IPS DF 19.7 (cell line): ENCODE measurements at places on chromosomes 6 and 20.

DNA sequence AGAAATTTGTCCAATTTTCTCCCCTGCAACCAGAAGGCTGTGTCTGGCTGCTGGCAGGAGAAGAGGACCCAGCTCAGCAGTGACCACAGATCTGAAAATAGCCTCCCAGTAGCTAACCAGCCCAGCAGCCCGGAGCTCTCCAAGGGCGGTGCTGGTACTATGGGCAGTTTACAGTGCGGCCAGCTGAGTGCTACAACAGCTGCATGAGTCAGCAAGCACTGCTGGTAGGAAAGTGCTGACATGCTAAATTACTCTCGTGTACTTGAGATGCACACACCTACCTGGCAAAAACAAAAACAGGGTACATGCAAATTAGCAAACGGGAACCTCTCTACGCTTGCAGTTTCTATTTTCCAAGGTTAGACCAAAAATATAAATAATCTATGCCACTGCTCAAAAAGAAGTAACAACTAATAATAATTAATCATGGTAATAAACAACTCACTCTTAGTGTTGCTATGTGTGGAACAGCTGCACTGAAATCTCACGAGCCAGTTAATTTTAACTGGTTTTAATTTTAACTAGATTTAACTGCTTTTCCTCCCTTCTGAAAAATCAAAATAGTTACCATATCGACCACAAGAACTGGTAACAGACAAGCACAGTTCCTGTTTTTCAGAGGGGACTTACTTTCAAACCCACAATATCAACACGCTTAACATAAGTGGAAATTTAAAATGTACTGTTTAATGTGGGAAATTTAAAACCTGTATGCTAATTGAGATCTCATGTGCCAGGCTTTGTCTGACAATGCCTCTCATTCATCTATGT, 10.8 kb downstream of the BACH2 start:
- no peak for DNase-seq

- DNase-seq = no peak
Observed at GRCh38 chr6:104162036-104162669, 697.6 kb downstream of the HACE1 start.

DNA sequence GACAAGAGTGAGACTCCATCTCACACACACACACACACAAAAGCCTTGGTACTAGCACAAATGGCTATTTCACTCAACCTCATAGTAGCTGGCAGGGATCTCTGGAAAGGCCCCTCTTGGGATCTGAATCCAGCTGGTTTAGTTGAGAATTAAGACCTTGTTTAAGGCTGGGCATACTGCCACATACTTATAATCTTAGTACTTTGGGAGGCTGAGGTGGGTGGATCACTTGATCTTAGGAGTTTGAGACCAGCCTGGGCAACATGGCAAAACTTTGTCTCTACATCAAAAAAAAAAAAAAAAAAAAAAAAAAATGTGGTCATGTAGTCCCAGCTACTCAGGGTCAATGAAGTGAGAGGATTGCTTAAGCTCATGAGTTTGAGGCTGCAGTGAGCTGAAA, 628.3 kb downstream of the MMUT start:
- no peak for DNase-seq

DNA sequence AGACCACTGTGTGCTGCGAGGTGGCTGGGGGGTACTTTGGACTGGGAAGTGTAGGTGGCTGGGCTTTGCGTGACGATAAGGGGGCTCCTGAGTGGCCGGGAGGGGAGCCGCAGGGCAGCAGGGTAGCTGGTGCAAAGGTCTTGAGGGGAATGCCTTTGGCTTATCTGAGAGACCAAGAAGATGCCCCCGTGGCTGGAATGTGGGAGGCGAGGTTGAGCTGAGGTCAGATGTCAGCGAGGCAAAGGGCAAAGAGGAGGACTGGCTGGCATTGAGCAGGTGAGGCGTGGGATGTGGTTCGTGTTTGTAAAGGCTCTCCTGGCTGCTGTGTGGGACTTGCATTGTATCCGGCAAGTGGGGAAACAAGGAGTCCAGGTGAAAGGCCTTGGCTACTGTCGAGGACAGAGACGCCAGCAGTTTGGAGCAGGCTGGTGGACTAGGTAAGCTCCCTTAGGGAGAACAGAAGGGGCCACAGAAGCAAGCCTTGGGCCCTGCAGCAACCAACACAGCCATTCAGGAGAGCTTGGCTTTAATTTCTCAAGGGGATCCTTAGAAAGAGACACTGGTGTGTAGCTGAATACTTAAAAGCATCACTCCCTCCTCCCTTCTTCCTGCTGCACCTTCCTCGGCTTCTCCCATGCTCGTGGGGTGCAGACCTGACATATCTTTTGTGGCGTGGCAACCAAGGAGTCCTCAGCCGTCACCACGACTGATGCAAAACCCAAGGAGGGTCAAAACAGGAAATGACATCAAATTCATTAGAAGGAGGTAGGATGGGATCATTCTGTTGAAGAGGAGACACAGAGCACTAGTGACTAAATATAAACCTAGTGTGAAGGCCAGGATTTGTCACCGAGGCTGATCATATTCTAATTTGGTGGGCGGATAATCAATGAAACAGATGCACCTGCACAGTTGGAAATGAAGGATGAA, 53.5 kb upstream of the ERVFRD-1 start:
- DNase-seq = no peak

- DNase-seq = no peak
Observed at GRCh38 chr6:25971187-25971821, 8.7 kb downstream of the TRIM38 start.

DNA sequence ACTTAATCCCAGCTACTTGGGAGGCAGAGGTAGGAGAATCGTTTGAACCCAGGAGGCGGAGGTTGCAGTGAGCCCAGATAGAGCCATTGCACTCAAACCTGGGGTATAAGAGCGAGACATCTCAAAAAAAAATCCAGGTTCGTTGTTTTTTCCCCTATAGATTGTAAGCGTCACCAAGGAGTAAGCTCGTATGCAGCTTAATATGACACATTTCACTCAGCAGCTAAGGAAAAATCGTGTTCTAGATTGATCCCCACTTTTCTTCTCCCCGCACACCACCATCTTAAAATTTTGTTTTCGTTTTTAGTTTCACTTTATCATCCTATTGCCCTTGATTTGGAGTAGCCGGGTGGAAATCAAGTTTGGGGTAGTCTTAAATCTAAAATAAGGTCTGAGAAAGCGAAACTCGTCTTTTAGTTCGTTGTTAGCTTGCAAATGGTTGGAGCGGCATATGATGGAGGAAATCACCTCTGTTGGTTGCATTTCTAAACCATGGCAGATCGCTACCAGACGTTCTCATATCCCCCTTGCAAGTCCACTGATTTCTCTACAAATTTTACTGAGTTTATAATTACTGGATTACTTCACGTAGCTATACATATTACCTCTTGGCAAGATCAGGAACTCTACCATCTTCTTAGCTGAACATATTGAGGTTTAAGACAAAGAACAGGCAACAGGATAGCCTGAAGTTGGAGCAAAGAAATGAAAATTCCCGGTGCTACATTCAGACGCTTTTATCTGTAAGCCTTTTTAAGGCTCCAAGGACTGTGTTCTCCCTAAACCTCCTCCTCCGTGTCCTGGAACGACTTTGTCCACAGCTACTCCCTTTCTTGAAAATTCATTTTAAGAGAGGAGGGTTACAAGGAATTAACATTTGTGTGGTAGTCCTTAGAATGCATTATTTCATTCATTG, 91.1 kb upstream of the BTN3A2 start:
- no peak for DNase-seq

- DNase-seq = no peak
Observed at GRCh38 chr6:22334778-22335177, 37.9 kb upstream of the PRL start.

DNA sequence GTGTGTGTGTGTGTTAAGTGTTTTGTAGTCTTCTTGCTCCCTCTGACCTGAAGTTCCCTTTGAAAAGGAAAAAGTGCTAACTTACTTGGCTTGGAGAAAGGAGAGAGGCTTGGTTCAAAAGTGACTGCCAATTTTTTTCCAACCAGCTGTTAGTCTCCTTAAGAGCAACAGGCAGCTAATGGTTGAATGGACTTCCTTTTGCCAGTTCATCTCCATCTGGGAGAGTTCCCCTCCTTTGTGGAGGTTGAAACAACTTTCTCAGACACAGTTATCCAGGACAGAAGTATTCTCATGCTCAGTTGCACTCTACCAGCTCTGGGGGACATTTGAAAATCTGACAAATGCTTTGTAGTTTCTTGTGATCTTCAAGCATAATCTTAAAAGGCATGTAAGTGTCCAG, 4.5 kb downstream of the RIPOR2 start:
- no peak for DNase-seq

- no peak for DNase-seq
Observed at GRCh38 chr20:8663424-8663823, 405.5 kb upstream of the PLCB4 start.

DNA sequence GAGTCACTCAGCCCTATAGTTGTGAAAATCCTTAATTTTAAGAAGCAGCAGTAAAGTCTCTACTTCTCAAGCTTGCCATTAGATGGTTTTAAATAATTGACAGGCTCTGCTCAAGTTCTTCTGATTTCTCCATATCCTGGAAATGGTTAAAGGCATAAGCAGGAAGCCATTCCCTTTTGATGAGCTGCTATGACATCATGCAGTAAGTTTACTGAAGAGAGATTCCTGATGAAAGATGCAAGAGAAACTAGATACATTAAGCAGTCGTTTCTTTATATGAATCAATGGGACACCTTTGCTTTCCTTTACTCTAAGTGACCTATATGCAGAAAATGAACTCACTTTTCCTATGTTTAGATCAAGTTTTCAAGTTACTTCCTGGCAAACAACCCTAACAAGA, 9.8 kb downstream of the POPDC3 start:
- no peak for DNase-seq

DNA sequence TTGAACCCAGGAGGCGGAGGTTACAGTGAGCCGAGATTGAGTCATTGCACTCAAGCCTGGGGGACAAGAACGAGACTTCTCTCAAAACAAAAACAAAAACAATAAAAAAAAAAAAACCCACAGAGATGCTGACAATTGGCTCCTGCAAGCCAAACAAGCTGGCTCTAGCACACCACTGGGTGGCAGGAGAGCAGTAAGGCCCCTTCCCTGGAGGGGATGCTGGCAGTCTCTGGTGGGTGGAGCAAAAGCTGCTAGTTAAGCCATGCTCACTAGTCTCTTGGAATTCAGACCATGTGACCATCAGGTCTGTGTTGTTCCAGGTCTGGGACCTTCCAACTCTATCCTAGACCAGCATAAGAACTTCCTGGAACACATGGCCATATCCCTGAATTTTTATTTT, 18.9 kb upstream of the DSN1 start:
- DNase-seq = no peak

DNA sequence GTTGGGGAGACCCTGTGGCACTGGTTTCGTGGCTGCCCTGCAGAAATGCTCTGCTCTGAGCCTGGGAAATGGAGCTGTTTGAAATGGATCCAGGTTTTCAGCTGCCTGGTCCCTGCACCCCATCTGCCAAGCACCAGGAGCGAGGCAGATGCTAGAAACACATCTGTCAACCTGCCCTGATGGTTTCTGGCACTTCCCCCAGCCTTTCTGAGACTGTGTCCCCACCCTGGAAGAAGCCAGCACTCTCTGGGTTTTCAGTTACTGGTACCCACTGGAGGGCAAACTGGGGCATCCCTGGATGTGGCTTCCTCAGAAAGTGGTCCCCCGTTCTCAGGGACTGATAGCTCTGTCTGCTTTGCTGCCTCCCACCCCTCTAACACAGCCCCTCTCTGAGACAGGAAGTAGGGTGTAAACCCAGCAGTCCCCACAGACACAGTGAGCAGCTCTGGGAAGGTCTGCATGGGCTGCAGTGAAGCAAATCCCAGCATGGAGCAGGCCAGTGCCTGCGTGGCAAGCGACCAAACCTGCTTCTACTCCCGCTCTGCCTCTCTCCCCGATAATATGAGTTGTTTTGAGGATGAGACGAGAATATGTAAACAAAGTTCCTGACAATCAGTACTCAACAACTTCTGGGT, 54.2 kb upstream of the MAFB start:
- DNase-seq = no peak
